ENCODE measurements at places on chromosomes 3 and 15. TPM values are rescaled to one million over a fixed set of nuclear protein-coding genes. Genes with fewer than 3 reads are reported as not detected.

- DNase-seq = peak; percentile 17
These were observed 71.5 kb downstream of the LRRC28 start for GRCh38 chr15:99322643-99323405.

The CLRN1 gene
- total RNA-seq = not detected

- no peak for DNase-seq
These were observed at the start of gene UNC13C for GRCh38 chr15:53978253-53978906. Gene UNC13C, plus strand, starts transcription at chr15:53978441. Its CDS starts 34,463 bp downstream, at chr15:54012904.

DNA sequence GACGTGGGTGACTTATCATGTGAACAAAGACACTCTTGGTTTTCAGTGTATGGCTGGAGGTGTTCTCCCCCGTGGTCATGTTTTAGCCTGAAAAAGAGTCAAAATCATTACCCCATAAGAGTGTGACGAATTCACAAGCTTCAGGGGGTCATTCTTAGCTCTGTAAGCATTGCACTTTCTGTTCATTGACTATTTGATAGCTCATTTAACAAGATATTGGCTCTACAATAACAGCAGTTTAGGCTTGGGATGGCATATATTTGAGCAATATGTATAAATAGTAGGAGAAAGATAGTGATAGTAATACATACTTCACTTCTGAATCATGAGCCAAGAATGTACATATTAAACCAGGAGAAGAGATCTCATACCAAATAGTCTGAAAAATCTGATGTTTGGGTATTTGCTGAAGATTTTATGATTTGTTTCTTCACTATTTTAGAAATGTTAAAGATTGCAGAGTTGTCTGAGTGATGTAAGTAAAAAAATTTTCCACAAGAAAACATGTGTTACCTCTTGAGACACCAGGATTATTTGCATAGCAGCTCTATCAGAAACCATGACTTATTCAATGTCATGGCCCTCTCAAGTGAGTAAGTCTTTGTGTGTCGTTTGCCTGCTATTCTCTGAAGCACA lies 996.0 kb downstream of the OTOL1 start:
- DNase-seq = no peak

DNA sequence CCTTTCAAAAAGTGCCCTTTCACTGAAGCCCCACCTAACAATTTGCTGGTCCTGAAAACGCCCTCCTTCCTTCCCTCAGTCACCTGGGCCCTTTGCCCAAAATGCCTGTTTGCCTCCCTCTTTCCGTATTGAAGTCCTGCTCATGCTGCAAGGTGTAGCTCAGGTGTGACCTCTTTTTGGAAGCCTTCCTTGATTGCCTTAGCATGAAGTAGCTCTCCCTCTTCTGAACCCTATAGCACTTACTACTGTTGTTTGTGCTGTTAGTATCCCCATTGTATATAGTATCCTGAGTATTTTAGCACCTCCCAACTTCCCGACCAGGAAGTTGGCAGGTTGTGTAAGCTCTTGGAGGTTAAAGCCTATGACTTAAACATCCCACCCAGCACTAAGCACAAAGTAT lies 1.7 kb downstream of the PLS1 start:
- DNase-seq = no peak

The ZNF385D gene
- total RNA-seq = not detected

The CCR9 gene
- total RNA-seq = not detected

The GPR160 gene
- 5.8 TPM for total RNA-seq

DNA sequence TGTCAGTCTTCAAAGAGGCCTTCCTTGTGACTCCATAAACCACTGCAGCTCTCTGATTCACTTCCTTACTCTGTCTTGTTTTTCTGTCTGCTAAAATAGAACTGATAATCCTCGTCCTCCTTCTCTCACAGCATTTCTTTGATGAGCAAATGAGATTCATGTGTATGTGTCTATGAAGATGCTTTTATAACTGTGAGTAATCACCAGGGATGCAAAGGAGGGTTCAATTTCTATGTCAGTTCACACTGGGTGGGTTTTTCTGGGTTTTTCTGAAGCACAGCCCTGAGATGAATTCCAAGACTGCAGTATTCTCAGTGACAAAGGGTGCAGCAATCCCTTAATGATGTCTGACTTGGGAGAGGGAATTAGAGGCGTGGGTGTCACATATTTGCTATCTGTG lies 746.6 kb upstream of the CFAP20DC start:
- DNase-seq = no peak

- no peak for DNase-seq
These were observed 368.6 kb downstream of the EPHB1 start for GRCh38 chr3:135163701-135164100.

GRCh38 chr3:11282250-11283138 lies 10.3 kb downstream of the ATG7 start:
- no peak for DNase-seq

DNA sequence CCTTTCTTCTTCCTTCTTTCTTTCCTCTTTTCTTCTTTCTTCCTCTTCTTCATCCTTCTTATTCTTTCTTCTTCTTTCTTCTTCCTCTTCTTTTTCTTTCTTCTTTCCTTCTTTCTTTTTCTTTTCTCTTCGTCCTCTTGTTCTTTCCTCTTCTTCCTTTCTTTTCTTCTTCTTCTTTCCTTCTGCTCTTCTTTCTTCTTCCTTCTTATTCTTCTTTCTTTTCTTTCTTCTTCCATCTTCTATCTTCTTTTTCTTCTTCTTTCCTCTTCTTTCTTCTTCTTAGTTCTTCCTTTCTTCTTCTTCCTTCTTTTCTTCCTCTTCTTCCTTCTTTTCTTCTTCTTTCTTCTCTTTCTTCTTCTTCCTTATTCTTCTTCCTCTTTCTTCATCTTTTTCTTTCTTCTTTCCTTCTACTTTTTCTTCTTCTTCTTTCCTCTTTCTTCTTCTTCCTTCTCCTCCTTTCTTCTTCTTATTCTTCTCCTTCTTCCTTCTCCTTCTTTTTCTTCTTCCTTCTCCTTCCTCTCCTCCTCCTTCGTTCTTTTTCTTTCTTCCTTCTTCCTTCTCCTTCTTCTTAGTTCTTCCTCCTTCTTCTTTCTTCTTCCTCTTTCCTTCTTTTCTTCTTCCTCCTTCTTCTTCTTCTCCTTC lies 37.8 kb downstream of the SPG21 start:
- DNase-seq = no peak

The KNG1 gene
- not detected for total RNA-seq

DNA sequence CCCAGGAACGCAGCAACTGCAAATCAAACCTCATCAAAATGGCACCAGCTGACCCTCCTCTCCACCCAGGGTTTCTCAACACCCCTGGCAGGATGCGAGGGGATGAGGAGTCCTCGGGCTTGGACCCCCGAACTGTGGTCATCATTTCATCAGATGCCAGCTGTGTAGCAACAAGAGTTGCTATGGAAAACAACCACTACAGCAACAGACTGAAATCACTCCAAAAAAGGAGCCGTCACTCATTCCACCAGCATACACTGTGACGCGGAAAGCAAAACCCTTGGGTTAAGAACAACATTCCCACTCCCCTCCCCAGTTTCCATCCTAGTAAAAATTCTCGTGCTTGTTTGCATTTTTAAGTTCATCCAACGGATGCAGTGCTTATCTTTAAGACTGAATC lies 40.1 kb downstream of the VGLL4 start:
- no peak for DNase-seq

The RARB gene
- 7.1 TPM for total RNA-seq

The ZFAND6 gene
- 102 TPM for total RNA-seq

- DNase-seq = no peak
These were observed 20.2 kb upstream of the MEF2A start for GRCh38 chr15:99545605-99546004.

- DNase-seq = no peak
These were observed 98.3 kb upstream of the CHL1 start for GRCh38 chr3:98259-98654.

The TM6SF1 gene
- 3.6 TPM for total RNA-seq

DNA sequence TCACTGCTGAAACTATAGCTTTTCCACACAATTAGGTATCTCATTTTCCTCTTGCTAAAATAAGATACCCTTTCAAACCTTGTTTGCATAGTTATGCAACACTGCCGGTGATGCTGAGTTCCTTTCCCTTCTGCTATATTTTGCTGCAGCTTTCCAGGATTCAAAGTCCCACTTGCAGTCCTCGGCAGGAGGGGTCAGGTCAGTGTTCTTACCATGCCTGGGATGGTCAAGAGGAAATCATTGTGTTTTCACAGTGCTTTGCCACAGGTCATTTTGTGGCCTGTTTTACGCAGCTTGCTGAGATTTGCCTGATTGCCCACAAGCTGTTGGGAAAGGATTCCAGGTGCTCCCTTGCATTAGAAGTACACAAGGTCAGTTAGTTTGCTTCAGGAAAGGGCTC lies 156.9 kb downstream of the B3GALNT1 start:
- DNase-seq = no peak

DNA sequence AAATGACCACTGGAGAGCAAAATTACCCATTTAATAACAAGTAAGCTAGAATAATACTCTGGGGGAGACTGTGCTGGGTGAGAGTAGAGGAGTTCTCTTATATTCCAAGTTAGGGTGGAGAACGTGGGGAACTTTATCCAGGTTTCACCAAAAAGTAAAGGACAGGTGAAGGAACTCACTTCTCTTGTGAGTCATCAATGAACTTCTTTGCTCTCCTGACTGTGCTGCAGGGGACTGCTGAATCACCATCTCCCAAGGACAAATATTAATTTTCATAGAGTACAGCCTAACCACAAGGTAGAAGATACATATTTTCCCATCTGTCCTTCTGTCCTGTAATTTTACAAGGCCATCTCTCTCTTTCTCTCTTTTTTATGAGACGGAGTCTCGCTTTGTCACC lies 8.3 kb upstream of the PDCD6IP start:
- no peak for DNase-seq

- DNase-seq = peak; percentile 40
These were observed 1.1 kb downstream of the ATP10A start for GRCh38 chr15:25862071-25862471.

The TMEM212 gene
- not detected for total RNA-seq

The DPPA4 gene
- total RNA-seq = 7.2 TPM

- DNase-seq = no peak
These were observed 38.9 kb downstream of the CACNA2D2 start for GRCh38 chr3:50464569-50464968.

All from Daoy (cell line).